ENCODE measurements at places on chromosomes 4 and X.

GRCh38 chr4:112731715-112732114 lies 94.8 kb downstream of the LARP7 start:
- DNase-seq: no peak

DNA sequence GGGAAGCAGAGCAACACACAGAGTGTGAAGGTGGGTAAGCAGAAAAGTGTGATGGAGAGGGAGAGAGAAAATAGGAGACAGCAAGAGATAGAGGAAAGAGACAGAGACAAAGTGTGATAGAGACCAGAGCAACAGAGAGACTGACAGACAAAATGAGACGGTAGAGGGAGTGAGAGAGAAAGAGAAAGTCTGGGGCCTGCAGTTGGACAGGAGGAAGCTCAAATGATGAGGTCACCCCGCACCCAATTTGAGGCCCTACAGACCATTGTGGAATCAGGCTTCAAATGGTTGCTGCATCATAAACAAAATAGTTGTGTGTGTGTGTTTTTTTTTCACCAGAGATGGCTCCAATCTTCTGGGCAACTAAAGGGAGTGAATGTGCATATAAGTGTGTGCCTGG lies 48.0 kb upstream of the ARHGAP36 start:
- no peak for DNase-seq

- DNase-seq: no peak
These were observed 34.1 kb upstream of the HHIP start for GRCh38 chr4:144611850-144612249.

GRCh38 chrX:19343085-19343534 lies 617 bp upstream of the PDHA1 start:
- DNase-seq: no peak

Data from cortex of kidney (tissue), 1 donor.